ENCODE measurements at places on chromosomes 4 and X.
A peak's percentile ranks its signal among the peaks of the same experiment; 100 is the strongest.

DNA sequence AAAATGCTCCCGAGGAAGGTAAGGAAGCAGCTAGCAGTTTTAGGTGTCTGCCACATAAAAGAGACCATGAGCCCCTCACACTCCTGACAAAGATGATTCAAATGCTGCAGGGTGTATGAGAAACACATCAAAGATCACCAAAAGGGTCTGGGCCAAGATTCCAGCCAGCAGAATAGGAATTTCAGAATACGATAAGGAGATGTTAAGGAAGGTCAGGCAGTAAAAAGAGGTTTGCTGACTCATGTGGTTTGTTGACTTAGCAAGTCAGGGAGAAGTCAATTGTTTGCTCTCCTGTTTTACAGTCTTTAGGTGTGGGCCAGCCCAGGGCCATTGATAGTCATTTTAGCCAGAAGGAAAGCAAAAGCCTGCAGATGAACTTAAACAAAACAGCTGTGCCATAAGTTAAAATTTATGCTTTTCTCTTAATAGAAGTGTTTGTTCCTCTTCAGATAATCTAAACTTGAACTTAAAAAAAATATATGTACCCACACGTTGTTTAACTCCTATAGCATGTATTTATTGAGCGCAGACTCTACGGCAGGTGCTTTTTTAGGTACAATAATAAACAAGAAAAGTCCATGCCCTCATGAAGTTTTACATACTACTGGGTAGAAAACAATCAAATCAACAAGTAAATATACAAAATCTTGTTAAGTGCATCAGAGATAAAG, 115.6 kb downstream of the CAMK2D start:
- DNase-seq = peak; percentile 56

DNA sequence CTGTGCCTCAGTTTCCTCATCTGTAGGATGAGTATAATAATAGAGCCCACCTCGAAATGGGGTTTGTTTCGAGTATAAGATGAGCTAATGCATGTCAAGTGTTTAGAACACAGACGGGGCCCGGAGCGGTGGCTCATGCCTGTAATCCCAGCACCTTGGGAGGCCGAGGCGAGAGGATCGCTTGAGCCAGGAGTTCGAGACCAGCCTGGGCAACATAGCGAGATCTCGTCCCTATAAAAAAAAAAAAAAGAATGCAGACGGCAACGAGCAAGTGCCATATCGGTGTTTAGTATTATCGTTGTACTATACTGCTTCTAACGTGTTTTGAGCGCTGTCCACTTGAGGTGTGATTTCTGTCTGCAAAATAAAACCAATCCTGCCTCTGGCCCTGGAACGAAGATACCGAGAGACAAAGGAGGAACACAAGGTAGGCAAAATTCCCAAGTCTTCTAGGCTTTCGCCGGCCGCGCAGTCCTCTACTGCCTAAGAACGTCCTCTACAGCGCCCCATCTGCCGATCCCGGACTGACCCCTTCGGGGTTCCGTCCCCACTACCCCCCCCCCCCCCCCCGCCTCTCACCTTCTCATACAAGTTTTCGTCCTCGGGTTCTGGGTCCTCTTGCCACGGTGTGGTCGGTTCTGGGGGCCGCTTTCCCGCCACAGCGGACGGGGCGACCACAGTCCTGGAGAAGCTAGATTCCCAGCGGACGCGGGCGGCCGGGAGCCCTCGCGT, 442 bp downstream of the NDUFB11 start:
- peak; percentile 60 for DNase-seq

DNA sequence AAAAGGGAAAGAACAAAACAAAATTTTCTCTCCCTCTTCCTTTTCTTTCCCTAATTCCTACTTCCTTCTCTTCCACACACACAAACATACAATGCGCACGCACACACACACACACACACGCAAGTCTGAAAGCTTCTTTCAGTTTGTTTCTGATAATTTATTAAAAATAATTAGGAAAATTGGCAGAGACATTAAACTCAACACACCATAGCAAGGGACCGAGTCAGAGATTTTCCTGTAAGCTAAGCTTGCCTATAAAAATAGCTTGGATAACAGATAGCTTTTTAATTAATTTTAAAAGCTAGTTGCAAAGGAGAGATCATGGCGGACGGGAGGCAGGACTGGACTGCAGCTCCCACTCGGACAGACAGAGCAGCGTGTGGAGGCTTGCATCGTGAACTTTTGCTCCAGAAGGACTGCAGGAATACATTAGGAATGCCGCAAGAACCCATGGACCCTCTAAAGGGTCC, 92.6 kb upstream of the MAPK10 start:
- DNase-seq = no peak

DNA sequence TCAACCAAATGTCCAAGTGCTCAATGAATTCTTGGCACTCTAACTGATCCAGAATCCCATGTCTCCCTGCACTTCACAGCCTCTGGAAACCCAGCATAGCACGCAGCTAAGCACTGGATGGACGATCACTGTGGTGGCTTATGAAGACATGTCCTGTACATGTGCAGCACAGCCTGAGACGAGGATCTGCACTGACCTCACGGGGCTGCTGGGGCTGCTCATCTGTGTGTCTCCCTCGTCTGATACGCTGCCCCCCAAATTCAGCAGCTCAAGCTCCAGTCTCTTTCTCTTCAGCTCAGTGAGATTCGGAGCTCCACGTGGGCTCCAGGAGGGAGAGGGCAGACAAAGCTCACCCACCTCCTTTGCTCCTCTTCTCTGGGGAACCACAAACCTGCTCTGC, 126.9 kb downstream of the CPZ start:
- no peak for DNase-seq

GRCh38 chr4:186553717-186554116, 1.6 kb downstream of the MTNR1A start:
- no peak for DNase-seq

DNA sequence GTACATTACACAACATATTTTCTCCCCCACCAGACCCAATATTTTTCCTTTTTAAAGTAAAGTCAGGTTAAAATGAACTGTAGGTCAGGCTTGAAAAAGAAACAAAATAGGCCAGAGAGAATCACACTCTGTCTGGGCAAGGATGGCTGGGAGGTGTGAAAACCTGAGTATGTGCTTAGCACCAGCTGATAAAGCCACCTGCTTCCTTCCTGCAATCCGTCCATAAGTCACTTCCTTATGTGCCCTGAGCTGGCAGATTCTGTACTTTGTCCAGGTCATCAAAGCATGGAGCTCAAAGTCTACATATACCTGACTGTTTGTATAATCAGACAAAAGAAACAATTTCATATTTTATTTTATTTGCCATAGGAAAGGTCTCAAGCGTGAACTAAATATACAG, 37.7 kb downstream of the ANTXR2 start:
- DNase-seq = no peak

Measured in GM23248 (cell line).